Left renal pelvis (tissue), 4 donors: ENCODE measurements at places on chromosomes 5 and 9.
A peak's percentile ranks its signal among the peaks of the same experiment; 100 is the strongest.

GRCh38 chr9:88950341-88951154 lies 40.7 kb upstream of the S1PR3 start:
- DNase-seq, result no peak

DNA sequence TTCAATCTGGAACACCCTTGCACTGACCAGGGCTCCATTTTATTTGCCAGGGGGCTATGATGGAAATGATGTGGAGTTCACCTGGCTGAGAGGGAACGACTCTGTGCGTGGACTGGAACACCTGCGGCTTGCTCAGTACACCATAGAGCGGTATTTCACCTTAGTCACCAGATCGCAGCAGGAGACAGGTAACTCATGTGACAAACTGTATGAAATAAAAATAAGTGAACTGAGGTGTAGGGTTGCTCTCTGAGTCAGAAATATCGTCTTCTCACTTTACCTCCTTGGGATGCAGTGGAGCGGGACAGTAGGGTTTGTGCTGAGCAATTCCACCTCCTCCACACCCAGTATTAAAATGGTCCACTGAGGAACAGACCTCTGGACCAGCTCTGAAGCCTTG lies 22.1 kb downstream of the GABRP start:
- DNase-seq, result no peak

GRCh38 chr5:54643685-54644106 lies 126.1 kb downstream of the SNX18 start:
- DNase-seq, result no peak

DNA sequence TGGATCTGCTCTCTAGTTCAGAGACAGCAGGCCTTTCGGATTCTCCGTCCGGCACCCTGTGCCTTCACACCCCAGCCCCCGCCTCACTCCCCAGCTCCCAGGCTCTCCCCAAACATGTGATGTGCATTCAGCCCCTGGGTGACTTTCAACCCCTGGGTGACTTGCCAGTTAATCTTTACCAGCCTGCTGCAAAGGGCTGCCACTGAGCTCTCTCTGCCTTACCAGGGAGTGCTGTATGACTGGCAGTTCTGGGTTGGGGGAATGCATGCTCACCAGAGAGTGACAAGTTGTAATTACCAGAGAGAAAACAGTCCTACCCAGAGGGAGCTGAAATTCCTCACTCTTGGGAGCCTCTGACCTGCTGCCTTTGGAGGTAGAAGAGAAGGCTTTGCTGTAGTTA lies 4.9 kb upstream of the ADRA1B start:
- DNase-seq, result peak; percentile 74

DNA sequence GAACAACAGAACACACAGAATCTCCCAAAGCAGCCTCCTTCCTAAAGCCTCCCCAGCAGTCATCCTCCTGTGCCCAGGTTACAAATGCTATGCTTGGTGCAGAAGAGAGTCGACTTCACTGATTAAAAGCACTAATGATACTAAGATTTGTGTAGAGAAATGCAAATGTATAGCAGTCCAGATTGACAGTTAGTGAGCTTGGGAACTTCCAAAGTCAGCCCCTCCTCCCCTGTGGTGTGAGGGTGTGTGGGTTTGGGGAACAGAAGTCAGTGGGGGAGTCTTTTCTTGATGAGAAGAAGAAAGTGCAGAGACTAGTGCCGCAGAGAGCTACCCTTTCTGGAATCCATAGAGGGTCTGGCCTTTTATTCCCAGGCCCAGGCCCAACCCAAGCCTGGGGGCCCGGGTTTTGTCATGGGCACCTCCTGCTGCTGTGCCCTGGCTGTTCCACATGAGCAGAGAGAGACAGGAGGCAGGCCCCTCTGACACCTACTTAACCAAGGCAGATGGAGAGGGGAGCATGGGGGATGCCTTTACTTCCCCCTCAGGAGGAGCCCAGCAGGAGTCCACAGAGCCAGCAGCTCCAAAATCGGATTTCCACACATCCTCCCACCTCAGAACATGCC lies 173.3 kb downstream of the DENND1A start:
- no peak for DNase-seq

- DNase-seq, result no peak
Observed at GRCh38 chr9:131237931-131238401, 38.3 kb downstream of the FAM78A start.

DNA sequence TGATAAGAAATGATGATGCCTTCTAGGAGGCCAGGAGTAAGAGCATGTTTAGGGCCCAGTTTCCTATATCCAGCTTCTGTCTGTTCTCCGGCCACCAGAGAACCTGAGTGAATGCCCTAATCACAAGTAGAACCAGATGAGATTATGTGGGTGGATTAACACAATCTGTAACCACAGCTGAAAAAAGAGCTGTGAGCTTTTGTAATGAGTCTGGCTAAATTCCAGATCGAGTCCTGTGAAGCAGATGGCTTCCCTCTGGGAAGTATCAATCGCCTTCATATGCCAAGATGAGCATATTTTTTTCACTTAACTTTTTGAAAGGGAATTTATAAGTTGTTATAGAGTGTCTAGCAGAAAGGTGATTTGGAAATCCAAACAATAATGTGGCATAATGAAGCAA lies 99.8 kb downstream of the NNT start:
- DNase-seq, result no peak

DNA sequence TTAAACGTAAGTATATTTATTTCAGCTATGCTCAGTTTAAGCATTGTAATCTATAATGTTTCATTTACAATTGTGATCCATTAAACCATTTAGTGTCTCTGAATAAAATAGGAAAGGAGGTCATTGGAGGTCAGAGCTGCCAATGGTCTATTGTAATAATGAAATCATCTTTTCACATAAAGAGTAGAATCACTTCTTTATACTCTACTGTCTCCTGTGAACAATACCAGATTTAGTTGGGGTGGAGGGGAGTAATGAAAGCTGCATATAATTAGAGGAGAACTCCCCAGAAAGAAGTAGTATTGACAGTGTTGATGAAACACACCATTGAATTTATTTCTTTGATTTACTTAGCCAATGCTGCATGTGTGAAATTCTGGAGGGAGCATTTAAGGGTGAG lies 35.1 kb upstream of the ZFYVE16 start:
- no peak for DNase-seq

- DNase-seq, result no peak
Observed at GRCh38 chr5:154470137-154470536, 7.9 kb downstream of the HAND1 start.

- DNase-seq, result no peak
Observed at GRCh38 chr9:91044354-91044753, 242.7 kb downstream of the SYK start.

- no peak for DNase-seq
Observed at GRCh38 chr9:108720191-108720642, 135.6 kb downstream of the ACTL7B start.

- DNase-seq, result no peak
Observed at GRCh38 chr5:22352493-22352892, 500.7 kb downstream of the CDH12 start.

DNA sequence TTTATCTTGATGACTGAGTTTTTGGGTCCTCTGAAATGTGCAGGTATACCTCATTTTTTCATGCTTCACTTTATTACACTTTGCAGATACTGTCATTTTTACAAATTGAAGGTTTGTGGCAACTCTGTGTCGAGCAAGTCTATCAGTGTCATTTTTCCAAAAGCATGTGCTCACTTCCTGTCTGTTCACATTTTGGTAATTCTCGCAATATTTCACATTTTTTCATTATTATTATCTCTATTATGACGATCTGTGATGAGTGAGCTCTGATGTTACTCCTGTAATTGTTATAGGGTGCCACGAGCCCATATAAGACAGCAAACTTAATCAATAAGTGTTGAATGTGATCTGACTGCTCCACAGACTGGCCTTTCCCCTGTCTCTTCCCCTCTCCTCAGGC lies 73.4 kb upstream of the FBXW11 start:
- no peak for DNase-seq

DNA sequence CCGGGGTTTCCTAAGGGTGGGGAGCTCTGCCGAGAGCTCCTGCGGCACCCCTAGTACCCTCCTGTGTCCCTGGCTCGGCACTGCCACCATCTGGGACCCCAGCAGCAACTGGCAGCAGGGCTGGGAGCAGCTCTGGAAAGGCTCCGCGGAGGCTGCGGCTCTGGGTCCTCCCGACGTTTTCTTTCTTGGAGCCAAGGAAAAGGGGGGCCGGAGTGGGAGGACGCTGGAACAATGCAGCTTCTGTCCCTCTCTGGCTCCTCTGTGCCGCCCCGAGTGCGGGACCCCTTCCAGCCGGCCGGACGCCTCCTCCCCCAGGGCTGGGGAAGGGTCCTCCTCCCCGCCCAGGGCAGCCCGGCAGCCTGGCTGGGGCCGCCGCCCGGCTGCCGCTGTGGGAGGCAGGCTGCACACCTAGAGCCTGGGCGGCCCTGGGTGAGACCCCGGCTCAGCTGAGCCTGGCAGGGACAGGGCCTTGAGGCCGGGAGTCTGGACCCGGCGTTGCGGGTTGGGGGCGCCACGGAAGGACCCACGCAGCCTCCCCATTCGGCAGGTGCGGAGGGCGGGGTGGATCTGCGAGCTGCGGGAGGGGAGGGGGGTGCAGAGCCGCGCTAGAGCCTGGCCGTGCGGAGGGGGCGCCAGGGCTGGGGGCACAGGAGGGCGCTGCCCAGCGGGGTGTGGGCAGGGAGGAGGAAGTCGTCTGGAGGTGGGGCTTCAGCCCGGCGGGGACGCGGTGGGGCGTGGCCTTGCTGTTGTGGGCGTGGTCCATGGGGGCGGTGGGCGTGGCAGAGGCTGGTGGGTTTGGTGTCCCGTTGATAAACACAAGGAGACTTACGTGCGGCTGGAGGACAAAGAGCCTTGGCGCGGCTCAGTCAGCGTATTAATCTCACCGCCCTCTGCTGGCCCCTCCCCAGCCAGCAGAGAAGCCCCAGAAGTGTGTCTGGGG lies 15.1 kb downstream of the GPSM1 start:
- DNase-seq, result no peak

DNA sequence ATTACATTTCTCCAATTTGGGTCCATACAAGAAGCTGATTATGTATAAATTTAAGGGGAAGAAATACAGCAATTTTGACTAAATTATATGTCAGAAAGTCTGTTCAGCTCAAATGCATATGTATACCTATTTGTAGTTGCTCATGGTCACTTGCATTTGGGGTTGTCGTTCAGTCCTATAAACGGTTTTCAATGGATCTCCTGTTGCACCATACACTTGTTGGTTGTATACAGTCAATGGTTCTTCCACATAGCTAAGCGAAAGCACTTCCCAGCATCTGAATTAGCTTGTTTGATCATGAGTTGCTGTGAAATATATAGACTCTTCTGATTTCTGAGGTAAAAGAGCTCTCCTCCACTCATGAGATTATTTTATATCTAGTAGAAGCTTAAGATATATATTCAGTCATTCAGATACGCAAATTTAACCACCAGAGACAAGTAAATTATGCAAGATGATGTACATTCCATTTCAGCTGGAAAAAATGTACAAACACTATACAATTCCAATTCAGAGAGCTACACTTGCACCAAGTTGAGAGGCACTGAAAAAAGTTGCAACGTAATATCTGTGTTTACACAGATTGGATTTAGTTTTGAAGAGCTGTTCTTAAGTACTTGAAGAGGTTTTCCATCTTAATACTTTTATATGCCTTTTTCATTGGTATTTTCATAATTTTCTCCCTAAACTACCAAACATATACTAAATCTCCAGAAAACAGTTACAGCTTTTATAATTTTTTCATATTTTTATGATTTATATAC lies 64.4 kb upstream of the POU5F2 start:
- DNase-seq, result no peak

DNA sequence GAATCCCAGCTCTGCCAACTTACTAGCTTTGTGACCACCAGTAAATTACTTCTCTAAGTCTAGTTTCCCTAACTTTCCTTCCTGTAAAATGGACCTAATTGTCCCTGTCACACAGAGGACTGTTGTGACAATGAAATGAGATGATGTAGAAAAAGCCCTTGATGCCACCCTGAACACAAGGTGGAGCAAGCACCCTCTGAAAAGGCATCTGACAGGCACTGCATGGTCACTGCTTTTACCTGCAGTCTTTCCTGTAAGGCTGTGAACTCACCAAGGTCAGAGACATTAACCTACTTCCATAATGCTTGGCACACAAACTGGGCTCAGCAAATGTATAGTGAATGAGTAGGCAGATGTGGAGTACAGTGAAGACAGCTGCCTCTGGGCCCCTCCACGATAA lies 6.1 kb downstream of the SLC31A2 start:
- DNase-seq, result no peak

DNA sequence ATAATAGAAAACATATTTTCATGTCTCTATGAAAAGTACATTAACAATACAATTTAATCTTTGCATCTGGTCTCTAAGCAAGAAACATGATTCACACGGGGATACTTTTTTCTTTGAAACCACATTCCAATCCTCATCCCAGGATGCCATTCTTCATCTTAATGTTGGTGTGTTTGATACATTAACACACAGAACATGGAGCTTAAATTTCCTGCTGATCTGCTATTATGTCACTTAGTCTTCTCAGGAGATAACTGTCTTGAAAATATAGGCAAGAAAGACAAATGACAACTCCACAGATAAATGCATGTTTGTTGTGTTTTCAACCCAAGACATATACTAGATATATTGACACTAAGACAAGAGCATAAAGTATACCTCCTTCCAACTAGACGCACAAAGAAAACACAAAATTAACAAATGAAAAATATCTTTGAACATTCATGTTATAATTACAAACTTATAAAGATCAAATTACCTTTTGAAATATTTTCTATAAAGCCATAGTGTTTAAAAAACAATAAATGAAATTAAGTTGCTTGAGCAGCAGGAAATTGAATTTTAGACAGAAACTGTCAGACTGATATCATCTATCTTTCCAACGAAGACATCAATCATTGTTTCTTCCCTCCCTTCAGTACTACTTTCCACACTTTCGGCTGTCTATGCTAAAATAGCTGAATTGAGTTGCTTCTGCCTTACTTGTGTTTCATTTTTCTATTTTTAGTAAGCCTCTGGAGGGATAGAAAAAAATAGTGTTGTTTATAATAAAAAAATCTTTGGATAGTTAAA lies 1676.7 kb upstream of the CDH9 start:
- DNase-seq, result no peak

DNA sequence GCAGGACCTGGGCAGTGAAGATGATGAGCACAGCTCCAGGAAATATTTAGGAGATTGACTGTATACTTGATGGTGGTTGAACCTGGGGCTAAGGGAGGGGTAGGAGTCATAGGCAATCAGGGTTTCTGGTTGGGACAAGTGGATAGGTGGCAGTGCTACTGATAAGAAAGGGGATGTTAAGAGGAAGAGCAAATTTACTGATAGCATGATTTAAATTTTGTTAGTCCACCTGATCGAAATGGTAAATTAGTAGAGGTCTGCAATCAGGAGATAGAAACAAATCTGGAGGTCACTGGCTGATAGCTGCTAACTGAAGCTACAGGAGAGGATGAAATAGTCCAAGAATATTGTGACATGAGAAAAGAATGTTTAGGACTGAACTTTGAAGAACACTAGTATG lies 5.7 kb upstream of the C5orf34 start:
- DNase-seq, result no peak

- no peak for DNase-seq
Observed at GRCh38 chr5:61160497-61160896, 1.8 kb downstream of the SMIM15 start.
